ENCODE measurements at places on chromosomes 4 and X. TPM values are rescaled to one million over a fixed set of nuclear protein-coding genes. Genes with fewer than 3 reads are reported as not detected.

DNA sequence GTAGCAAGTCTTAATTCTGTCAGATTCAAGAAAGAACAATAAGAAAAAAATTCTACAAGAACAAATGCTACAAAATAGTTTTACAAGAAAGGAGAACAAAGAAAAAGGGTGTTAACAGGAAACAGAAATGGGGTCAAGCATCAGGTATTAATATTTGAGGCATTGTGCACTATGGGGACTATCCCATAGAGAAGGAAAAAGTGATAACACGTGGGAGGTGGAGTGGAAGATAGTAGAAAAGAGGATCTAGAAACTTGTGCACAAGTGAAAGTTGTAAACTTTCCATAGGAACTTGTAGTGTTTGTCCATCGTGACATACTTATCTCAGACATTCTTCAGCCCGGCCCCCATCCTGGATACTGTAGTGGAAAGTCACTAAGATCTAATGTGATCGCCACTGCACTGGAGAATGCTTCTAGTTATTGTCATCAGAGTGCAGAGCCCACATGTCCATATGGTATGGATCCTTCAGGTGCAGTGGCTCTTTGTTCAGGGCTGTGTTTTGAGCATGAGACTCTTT, 15.4 kb upstream of the NFXL1 start:
- no peak for DNase-seq

GRCh38 chr4:46886711-46887110, 22.3 kb downstream of the COX7B2 start:
- peak; percentile 9 for DNase-seq

- DNase-seq: peak; percentile 67
Measured at GRCh38 chr4:177726111-177726510, 283.9 kb upstream of the AGA start.

- DNase-seq: no peak
Measured at GRCh38 chr4:123675567-123675966, 279.0 kb downstream of the SPRY1 start.

DNA sequence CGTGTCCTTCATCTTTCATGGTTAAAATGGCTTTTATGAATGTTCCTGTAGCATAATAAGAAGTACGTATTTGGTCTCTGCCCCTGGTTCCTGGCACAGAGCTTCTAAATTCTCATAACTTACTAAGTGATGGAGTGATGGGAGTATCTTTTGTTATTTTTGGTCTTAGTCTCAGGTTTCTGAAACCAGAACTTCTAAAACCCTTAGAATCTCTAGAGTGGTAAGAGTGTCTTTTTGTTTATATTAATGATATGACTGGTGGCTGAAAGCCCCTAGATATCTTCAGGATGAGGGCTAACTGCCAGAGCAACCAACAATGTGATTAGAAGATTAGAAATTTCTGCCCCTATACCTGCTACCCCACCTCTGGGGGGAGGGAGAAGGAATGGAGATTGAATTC, 45.8 kb upstream of the BBS12 start:
- no peak for DNase-seq

HMX1 gene
- total RNA-seq: not detected

ODAPH gene
- not detected for total RNA-seq

MAGEB2 gene
- total RNA-seq: not detected

KLF8 gene
- total RNA-seq: 6.0 TPM

NPY1R gene
- 0.26 TPM for total RNA-seq
